ENCODE measurements at places on chromosomes 2 and 18. TPM values are rescaled to one million over a fixed set of nuclear protein-coding genes. Genes with fewer than 3 reads are reported as not detected.

DNA sequence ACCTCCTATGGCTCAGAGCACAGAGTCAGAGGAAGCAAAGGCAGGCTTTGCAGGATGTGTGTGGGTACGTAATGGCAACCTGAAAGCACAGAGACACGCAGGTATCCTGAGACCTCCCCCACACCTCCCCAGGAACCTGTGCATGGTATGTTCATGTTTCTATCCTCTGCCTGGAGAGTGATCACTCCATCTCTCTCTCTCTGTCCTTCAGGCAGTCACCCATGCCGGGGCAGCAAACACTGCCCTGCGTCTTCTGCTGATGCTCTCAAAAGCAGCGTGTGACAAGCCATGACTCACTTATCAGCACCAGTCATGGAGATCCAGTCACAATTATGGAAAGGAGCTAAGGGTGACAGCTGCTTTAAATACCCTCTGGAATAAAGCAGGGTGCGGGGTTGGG lies 52.7 kb downstream of the PDCL3 start:
- DNase-seq: no peak

CERKL gene
- polyA plus RNA-seq: 10.6 TPM

DNA sequence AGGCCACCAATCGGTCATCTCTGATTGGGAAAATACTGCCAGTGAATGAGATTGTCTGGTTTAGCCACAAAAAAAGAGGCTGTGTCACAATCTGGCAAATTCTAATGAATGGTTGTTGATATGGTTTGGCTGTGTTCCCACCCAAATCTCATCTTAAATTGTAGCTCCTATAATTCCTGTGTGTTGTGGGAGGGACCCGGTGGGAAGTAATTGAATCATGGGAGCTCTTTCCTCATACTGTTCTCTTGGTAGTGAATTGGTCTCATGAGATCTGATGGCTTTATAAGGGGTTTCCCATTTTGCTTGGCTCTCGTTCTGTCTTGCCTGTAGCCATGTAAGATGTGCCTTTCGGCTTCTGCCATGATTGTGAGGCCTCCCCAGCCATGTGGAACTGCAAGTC lies 838.3 kb downstream of the SLC4A3 start:
- DNase-seq: no peak

SIX3 gene
- not detected for polyA plus RNA-seq

UCN gene
- polyA plus RNA-seq: 3.4 TPM

- no peak for DNase-seq
Observed at GRCh38 chr2:241187101-241187917, 1.2 kb upstream of the ANO7 start.

GRCh38 chr2:178978667-178979066 lies 71.3 kb downstream of the CCDC141 start:
- DNase-seq: no peak

- no peak for DNase-seq
Observed at GRCh38 chr2:218856167-218856895, 3.3 kb upstream of the WNT6 start.

DNA sequence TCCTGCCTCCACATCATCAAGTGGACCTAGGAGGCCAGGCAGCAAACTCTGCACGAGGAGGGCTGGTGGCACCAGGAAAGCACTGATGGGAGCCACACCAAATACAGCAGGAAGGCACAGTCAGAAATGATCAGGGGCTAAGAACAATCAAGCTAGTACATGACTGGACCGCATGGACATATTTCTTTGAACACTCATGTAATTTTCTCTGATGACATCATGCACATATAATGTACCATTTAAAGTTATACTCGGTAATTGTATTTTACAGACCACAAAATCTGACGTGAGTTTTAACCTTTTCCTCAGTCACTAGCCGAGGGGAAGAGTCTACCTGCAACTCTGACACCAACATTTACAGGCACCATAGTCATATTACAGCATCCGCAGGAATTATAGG lies 76.7 kb downstream of the XDH start:
- no peak for DNase-seq

DNA sequence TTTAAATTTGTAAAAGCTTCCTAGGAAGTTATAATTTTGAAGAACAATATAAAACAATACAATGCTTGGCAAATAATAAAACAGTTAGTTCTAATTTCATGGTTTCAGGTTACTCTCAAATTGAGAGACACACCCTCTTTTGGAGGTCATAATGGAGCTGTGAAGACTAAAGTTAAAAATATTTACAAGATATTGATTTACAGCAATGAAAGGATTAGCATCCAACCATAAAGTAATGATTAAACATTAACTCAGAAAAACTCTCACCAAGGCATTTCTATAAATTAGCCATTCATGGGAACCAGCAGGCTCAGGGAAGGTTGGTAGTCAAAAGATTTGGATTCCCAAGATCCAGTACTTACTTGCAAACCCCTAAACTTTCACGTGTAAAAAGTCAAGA lies 6.4 kb downstream of the DPP4 start:
- DNase-seq: no peak

DNA sequence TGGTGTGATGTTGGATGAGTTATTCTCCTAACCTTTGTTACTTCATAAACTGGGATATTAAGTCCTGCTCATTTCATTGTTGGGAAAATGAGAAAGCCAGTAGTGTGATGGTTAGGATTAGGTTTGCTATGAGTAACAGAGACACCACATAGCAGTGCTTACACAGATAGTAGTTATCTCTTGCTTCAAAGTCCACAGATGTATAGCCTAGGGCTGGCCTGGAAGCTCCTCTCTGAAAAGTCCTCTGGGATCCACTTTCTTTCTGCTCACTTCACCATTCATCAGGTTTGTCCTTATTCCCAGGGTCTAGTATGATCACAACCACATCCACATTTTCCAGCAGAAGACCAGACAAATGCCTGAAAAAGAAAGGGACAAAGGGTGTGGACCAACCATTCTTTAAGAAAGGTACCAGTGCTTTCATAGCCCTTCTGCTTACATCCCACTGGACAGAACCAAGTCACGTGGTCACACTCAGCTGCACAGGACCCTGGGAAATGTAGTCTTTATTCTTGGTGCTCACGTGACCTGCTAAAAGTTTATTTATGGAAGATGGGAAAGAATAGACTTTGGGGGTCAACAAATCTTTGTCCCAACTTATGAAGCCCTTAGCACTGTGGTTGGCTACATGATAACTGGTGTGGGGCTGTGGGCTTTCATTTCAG lies 108.9 kb downstream of the INSIG2 start:
- DNase-seq: no peak

HOXD13 gene
- not detected for polyA plus RNA-seq

AFF3 gene
- 19.1 TPM for polyA plus RNA-seq

DNA sequence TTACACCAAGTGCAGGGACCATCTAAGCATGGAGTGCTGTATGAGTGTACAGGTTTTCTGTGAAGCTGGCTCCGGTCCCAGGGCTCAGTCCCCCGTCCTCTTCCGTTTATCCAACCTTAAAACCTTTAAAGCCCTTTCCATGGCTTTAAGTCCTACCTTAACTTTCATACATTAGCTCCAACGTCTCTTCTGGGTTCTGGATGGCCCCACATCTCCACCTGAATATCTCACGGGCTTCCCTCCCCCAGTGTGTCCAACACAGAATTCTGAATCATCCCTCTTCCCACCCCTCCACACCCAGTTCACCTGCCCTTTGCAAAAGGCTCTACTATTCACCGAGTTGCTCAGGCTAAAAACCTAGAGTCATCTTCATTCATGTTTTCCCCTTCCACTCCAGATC lies 12.8 kb downstream of the ARHGAP25 start:
- DNase-seq: no peak

DNA sequence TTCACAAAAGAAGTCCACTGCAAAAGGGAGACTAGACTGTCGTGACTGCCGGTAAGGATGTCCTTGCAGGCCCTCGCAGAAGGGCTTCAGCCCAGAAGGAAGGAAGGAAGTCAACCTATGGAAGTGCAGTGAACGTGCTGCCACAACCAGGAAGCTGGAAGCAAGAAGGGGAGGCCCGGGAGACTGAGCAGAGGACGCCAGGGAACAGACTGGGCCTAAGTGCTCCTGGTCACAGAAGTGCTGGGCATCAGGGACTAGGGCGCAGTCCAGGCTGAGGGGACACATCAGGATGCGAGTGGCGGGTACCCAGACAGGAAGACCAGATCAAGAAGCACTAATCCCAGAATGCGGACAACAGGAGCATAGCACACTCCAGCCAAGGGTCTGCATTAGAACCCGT lies 78.8 kb downstream of the PIEZO2 start:
- no peak for DNase-seq

GRCh38 chr2:174027956-174028355 lies 62.8 kb upstream of the SP3 start:
- DNase-seq: no peak

GRCh38 chr2:36356990-36357846 lies 1.6 kb downstream of the CRIM1 start:
- no peak for DNase-seq

DNA sequence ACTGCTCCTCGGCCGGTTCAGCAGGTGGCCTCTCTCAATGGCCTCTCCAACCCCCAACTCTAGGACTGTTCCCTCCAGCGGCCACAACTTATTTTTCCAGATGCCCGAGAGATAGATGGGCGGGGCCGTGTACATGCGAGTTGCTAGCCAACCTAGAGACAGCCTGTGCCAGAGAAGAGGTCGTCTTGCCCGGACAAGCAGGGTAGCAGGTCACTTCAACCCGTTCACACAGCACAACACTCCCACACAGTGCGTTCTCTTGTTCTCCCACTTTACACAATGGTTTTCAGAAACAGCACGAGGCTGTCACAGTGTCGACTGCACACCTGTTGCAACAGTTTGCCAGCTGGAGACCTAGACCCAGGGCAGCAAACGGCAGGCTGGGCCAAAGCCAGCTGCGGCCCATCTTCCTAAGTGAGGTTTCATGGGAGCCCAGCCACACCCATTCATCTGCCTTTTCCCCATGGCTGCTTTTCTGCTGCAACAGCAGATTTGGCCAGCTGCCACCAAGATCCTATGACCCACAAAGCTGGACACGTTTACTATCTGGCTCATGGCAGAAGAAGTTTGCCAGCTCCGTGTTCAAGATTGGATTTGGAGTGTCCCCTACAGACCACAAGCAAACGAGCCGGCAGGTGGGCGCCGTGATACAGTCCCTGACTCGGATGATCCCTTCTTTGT lies 7.3 kb upstream of the PRLH start:
- DNase-seq: peak; percentile 34

SCYGR4 gene
- polyA plus RNA-seq: 0.10 TPM

LCT gene
- polyA plus RNA-seq: 0.19 TPM

SERPINB12 gene
- polyA plus RNA-seq: not detected

- no peak for DNase-seq
Observed at GRCh38 chr2:189302274-189302948, 122.8 kb upstream of the COL5A2 start.

QPCT gene
- polyA plus RNA-seq: 7.4 TPM

ANO7 gene
- 2.2 TPM for polyA plus RNA-seq

CYP27C1 gene
- polyA plus RNA-seq: 9.0 TPM

DNA sequence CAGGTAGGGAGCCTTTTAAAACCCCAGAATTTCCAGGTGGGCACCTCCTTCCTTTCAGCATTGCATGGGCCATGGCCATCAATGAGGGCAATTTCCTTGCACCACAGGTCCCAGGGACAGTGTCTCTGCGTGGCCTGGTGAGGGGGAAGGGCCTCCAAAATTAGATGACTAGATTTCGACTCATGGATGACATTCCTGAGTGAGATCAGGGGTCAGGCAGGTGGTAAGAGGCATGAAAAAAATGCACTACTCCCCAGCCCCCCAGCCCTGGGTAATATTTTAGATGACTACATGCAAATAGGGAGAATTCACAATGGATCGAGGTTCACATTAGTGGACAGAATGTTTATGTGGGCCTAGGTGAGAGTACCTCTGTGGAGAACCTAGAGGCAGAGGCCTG lies 19.0 kb upstream of the IGFBP5 start:
- no peak for DNase-seq

- no peak for DNase-seq
Observed at GRCh38 chr2:11160256-11160655, 5.0 kb downstream of the SLC66A3 start.

VIT gene
- 0.29 TPM for polyA plus RNA-seq

GRCh38 chr2:238857959-238858358 lies 10.1 kb downstream of the TWIST2 start:
- no peak for DNase-seq

CYP1B1 gene
- 1.1 TPM for polyA plus RNA-seq

Data from right lung (tissue), 10 donors.